ENCODE measurements at places on chromosomes 7 and 10. TPM values are rescaled to one million over a fixed set of nuclear protein-coding genes. Genes with fewer than 3 reads are reported as not detected.

CFAP69 gene
- polyA plus RNA-seq, result 3.8 TPM

IFIT1 gene
- 43.4 TPM for polyA plus RNA-seq

GPER1 gene
- polyA plus RNA-seq, result 3.4 TPM

DNA sequence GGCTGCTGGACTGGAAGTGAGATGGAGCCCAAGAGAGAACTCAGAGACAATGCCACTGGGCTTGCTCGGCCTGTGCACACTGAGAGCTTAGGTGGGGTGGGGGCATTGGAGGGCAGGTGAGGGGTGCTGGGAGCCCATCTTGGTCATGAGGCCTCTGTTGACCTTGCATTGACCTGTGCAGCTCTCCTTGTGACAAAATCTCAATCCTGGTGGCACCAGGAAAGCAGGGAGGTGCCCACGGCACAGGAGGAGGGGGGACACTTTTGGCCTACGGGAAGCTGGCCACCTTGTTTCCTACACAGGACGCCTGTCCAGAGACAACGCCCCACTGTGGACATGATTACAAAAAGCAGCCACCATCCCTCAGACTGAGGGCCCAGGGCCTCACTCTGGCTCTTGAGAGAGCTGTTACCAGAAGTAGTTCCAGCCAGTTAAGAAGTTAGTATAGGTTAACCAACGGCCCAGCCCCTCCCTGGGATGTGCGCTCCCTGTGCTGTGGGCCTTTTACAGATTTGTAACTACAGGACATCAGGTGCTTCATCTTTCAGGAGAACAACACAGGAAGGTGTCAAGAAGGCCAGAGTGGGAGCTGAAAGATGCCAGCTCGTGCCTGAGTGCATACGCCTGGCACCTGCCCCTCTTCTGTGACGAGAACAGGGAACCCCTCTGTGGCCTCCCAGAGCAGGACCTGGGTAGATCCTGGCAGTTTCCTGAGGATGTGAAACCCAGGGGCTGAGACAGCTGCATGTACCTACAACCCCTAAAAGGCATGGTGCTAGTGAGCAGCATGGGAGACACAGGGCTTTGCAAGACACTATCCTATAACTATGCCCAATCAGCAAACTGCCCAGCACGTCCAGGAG is 10.3 kb downstream of the PKD1L1 start:
- no peak for DNase-seq

GRCh38 chr10:97048649-97049427 is 136.9 kb downstream of the SLIT1 start:
- DNase-seq, result no peak

All from thymus (tissue), 14 donors.